ENCODE measurements at places on chromosomes 7 and 10. TPM values are rescaled to one million over a fixed set of nuclear protein-coding genes. Genes with fewer than 3 reads are reported as not detected.
A peak's percentile ranks its signal among the peaks of the same experiment; 100 is the strongest.

DNA sequence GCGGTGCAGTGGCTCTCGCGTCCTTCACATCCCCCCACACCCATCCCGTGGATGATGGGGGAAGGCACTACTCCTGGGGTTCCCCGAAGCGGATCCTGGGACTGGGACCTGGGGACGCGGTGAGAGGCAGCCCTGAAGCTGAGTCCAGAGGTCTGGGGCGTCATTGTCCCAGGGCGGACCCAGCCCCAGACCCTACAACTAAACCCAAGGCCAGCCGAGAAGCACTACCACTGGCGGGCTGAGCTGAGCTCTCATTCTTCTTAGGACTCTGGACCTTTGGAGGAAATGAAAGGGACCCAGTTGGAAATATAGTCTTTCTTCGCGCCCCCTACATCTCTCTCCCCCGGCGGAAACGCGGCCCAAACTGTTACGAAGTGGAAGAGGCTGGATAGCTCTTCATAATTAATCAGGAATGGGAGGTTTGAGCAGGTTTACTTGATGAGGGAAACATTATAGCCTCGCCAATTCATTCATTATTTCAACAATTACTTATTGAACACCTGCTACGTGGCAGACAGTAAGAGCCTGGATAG is 389 bp upstream of the FBXL15 start:
- DNase-seq: no peak
- H3K4me3 ChIP-seq: peak overlapping the region; percentile 90
- peaks cover 19% of the 10 kb centered on the region for H3K27me3 ChIP-seq
- peak overlapping the region; percentile 95 for H3K27ac ChIP-seq
- H3K4me1 ChIP-seq: peaks cover 35% of the 10 kb centered on the region
- H3K36me3 ChIP-seq: peaks cover 14% of the 10 kb centered on the region

DNA sequence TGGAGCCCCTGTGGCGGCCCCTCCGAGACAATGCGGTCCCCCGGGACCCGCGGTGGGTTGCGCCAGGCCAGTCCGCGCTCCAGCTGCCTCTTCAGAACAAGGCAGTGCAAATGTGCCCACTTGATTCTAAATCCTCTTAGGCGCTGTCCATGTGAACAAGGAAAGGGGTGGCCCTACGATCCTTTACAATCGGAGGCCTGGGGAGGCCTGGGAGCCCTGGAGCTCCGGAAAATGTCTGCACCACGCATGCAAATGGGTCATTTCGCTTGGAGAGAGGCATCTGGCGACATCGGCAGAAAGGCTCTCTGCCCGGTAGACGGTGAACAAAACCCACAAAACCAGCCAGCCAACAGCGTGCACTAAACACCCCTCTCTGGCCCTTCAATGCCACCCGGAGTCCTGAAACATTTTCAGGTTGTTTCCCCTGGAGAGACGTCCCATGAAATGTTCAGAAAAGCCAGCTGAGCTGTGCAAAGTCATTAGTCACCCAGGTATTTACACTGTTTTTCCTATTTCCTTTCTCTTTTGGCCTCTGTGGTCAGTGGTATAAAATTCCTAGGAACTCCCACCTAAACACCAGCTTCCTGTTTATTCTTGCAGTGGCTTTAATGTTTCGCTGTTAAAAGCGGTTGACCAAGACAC is 102.8 kb upstream of the ZNF438 start:
- H3K4me1 ChIP-seq: peaks cover 44% of the 10 kb centered on the region
- peak overlapping the region; percentile 65 for H3K4me3 ChIP-seq
- H3K27ac ChIP-seq: peak overlapping the region; percentile 86
- H3K36me3 ChIP-seq: no peaks in the 10 kb centered on the region
- DNase-seq: no peak

GRCh38 chr7:111537134-111537533 is 25.2 kb downstream of the IMMP2L start:
- DNase-seq: no peak
- H3K27ac ChIP-seq: no peak overlapping the region
- H3K4me1 ChIP-seq: no peaks in the 10 kb centered on the region

DNA sequence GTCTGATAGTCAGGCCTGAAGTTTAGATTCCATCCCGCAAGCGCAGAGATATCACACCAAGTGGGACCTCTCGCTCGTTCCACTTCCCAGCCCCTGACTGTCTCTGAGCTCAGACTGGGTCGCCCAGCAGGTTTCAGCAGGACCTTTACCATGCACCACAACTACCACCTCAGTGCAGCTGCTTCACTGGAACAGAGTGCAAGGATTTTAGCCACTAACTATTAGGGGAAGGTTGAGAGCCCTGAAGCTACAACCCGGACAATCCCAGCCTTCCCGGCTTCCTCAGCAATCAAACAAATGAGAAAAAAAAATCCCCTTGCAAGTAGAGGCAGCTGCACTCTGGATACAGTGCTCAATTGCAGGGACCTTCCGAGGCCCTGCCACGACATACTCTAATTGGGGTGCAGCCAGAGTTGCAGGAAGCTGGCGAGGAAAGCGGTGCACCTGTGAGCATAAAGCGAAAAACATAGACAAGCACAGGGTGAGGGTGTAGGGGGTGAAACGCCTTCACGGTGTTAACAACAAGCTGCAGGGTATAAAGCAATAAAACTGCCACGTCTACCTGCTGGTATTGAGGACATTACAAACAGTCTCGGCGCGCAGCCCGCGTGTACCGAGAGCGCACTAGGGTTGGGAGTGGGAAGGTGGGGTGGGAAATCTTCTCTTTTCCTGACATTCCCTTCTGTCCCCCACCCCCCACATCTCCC is 2.6 kb upstream of the DLX6 start:
- peak overlapping the region; percentile 22 for H3K4me3 ChIP-seq
- H3K27me3 ChIP-seq: peaks cover 88% of the 10 kb centered on the region
- H3K4me1 ChIP-seq: peaks cover 9% of the 10 kb centered on the region
- H3K27ac ChIP-seq: peak overlapping the region; percentile 13
- no peak for DNase-seq

TEX47 gene
- not detected for total RNA-seq

PILRA gene
- 1.8 TPM for total RNA-seq

DNA sequence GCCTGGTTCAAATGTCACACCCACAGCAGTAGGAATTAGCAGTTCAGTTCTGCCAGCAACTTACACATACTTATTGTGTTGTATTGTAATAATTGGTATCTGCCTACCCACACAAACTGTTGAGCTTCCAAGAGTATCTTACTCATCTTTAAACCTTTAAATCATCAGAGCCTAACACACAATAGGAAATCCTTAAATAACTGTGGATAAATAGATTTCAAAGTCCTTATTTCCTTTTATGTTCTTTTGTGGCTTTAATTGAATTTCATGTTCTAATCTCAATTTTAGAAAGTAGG is 3.9 kb downstream of the CASD1 start:
- no peak for DNase-seq
- H3K4me1 ChIP-seq: peaks cover 49% of the 10 kb centered on the region
- H3K4me3 ChIP-seq: no peak overlapping the region
- H3K36me3 ChIP-seq: peaks cover 5% of the 10 kb centered on the region
- no peaks in the 10 kb centered on the region for H3K27me3 ChIP-seq

DNA sequence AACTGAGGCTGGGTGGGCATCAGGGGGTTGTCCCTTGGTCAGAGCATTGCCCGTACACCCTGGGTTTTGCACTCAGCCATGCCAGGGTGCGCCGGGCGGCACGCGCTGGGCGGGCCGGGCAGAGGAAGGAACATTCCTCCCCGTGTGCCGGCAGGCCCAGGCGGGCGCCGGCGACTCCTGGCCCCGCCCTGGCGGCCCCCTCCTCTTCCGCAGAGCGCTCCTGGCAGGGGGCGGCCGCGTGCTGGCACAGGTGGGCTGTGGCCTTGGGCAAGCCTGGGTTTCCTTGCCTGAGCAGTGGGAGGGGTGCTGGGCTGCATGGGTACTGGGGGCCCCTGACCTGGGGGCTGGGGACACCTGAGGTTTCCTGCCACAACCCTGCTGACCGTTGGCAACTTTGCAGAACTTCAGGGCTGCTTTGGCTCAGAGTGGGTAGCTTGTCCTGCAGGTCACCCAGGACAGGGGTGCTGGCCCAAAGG is 3.9 kb downstream of the LFNG start:
- H3K4me1 ChIP-seq: peaks cover 39% of the 10 kb centered on the region
- H3K36me3 ChIP-seq: peaks cover 48% of the 10 kb centered on the region
- H3K27ac ChIP-seq: peak overlapping the region; percentile 87
- peak overlapping the region; percentile 97 for H3K4me3 ChIP-seq

DNA sequence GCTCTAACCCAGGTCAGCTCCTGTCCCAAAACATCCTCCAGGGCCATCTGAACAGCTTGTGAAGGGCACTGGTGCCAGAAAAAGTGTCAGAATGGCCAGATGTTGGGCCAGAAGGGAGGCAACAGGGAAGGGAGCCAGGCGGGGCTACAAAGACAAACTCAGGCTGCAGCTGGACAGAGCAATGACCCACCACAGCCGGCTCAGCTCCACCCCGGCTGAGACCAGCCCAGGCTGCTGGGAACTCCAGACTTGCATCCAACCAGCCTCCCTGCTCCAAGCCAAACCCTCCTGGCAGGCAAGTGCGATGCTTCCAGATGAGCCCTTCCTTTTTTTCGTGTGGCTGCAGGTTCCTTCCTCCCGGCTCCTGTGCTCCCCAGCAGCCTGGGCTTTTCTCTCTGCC is 466.9 kb downstream of the PTPRN2 start:
- no peak for DNase-seq
- H3K27me3 ChIP-seq: no peaks in the 10 kb centered on the region
- no peaks in the 10 kb centered on the region for H3K4me1 ChIP-seq

DNA sequence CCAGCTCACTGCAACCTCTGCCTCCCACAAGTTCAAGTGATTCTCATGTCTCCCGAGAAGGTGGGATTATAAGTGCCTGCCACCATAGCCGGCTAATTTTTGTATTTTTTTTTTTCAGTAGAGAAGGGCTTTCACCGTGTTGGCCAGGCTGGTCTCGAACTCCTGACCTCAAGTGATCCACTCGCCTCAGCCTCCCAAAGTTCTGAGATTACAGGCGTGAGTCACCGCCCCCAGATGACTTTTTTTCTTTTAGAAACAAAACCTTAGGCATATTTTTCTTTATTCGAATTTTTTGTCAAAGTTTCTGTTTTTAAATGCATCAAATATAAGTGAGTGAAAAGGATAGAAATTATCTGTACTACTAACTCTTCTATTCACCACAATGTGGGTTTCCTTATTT is 113.1 kb downstream of the LRRC4 start:
- H3K36me3 ChIP-seq: peaks cover 2% of the 10 kb centered on the region
- H3K27me3 ChIP-seq: no peaks in the 10 kb centered on the region
- H3K27ac ChIP-seq: no peak overlapping the region
- H3K4me1 ChIP-seq: no peaks in the 10 kb centered on the region

GRCh38 chr7:110856704-110857103 is 234.2 kb upstream of the LRRN3 start:
- H3K36me3 ChIP-seq: peaks cover 2% of the 10 kb centered on the region
- no peak overlapping the region for H3K27ac ChIP-seq
- DNase-seq: no peak
- H3K4me1 ChIP-seq: peaks cover 2% of the 10 kb centered on the region
- no peaks in the 10 kb centered on the region for H3K27me3 ChIP-seq

DNA sequence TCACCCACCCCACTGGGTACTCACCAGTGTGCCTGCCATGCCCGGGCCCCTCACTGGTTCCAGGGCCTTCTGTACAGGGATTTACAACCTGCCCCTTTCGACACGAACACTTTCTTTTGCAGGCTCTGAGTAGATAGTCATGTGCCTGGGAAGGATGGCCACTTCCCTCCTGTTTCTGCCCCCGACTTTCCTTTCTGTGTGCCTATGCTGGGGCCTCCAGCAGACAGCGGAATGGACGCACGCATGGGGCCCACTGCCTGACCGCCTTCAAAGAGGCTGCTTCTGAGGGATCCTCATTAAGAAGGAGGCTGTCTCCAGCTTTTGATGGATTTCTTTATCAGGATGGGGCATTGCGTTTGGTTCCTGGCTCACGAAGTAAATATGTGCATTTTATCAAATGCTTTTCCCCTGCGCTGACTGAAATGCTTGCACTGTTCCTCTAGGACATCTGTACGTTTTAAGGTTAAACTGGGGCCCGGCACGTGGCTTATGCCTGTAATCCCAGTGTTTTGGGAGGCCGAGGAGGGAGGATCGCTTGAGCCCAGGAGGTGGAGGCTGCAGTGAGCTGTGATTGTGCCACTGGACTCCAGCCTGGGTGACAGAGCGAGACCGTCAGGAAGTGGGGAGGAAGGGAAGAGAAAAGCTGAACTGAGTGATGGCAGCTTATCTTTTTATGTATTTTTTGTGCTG is 29.4 kb upstream of the NKX6-2 start:
- no peaks in the 10 kb centered on the region for H3K36me3 ChIP-seq
- no peak for DNase-seq
- H3K27me3 ChIP-seq: no peaks in the 10 kb centered on the region
- H3K27ac ChIP-seq: no peak overlapping the region
- no peaks in the 10 kb centered on the region for H3K4me1 ChIP-seq

ENKUR gene
- total RNA-seq: not detected

GRCh38 chr7:108348913-108349312 is 107.3 kb downstream of the NRCAM start:
- H3K27me3 ChIP-seq: peaks cover 3% of the 10 kb centered on the region
- H3K4me1 ChIP-seq: no peaks in the 10 kb centered on the region
- no peak overlapping the region for H3K4me3 ChIP-seq
- DNase-seq: no peak
- no peak overlapping the region for H3K27ac ChIP-seq

DNA sequence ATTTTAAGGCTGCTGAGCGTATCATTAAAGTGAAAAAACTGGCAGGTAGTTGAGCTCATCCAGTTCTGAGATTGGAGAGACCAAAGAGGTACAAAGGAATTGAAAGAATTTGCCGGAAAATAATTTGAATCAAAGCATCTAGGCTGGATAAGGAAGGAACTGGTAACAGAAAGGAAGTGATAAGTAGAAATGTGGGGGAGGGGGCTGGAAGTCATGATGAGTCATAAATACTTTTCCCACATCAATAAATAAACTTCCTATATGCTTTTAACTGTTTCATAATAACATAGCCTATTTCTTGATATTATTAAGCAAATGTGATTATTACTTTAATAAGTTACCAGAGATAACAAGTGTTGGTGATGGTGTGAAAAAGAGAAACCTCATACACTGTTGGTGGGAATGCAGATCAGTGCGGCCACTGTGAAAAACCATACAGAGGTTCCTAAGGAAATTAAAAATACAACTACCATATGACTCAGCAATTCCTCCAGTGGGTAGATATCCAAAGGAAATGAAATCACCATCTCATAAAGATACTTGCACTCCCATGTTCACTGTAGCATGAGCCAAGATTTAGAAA is 27.0 kb downstream of the ZNF438 start:
- H3K36me3 ChIP-seq: peaks cover 7% of the 10 kb centered on the region
- no peak overlapping the region for H3K4me3 ChIP-seq

DNA sequence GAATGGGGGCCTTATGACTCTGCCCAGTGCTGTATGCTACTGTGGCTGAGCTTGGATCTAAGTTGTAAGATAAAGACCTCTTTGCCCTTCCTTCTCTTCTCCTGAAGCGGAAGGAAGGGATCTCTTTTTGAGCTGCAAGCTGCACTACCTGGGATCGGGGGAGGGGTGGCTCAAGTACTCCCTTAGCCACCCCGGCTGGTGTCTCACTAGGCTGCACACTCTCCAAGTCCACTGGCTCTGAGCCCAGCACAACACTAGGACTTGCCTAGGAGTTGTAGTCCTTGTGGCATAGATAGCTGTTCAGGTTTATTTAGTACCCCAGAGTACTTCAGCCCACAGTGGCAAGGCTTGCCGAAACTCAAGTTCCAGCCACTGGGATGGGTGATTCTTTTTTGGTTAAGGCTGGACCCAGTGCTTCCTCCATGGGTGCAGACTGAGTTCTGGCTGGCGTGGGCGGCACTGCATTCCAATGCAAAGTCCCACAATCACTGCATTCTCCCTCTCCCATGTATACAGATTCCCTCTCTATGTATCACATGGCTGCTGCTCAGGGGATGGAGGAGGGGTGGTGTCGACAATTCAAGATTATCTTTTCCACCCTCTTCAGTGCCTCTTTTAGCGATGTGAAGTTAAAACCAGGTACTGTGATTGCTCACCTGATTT is 76.2 kb upstream of the SLC25A13 start:
- no peak overlapping the region for H3K27ac ChIP-seq
- no peak for DNase-seq
- H3K36me3 ChIP-seq: no peaks in the 10 kb centered on the region

MLLT10 gene
- total RNA-seq: 47.2 TPM
